Naive B cell (primary cell): ENCODE measurements at places on chromosomes 1 and 21.
A peak's percentile ranks its signal among the peaks of the same experiment; 100 is the strongest.

DNA sequence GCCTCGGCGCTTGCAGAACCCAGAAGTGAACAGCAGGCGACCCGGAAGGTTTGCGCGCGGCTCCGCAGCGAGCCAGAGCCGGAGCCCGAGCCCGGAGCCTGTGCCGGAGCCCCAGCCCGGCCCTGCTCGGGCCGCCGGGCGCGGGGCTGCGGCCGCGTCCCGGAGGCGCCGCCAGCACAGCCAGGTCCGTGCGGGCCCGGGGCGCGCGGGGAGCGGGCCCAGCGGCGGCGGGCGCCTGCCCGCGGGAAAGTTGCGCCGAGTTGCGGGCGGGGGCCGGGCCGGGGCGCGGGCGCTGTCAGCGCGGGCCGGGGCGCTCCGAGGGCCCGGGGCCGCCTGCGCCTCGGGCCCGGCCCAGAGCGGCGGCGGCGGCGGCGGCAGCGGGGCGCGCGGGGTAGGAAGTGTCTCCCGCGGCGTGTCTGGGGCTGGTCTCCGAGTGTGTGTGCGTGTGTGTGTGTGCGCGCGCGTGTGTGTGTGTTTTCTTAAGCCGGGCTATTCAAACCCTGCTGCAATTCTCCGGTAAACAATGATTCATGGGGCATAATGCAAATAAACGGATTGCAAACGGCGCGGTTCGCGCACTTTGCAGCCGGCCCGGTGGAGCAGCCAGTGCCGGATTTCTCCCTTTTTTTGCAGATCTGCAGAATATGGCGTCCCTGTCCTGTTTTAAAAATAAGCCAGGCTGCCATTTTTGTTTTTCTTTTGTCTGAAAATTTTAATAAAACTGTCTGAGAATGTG is at the start of gene ZNF362:
Gene ZNF362, plus strand, starts transcription at position 22 of the 736 bp plus-strand sequence. CDS start 14,083 bp downstream, outside the sequence.
- H3K27me3 ChIP-seq = peaks cover 1% of the 10 kb centered on the region
- no peaks in the 10 kb centered on the region for H3K36me3 ChIP-seq
- DNase-seq = peak; percentile 61
- H3K4me3 ChIP-seq = peak within 1 kb of the TSS; percentile 96
- H3K4me1 ChIP-seq = peaks cover 52% of the 10 kb centered on the region
- peak within 1 kb of the TSS; percentile 90 for H3K27ac ChIP-seq

GRCh38 chr1:5916572-5917280 is 75.5 kb downstream of the NPHP4 start:
- no peaks in the 10 kb centered on the region for H3K36me3 ChIP-seq
- no peak overlapping the region for H3K4me3 ChIP-seq
- no peak overlapping the region for H3K27ac ChIP-seq

DNA sequence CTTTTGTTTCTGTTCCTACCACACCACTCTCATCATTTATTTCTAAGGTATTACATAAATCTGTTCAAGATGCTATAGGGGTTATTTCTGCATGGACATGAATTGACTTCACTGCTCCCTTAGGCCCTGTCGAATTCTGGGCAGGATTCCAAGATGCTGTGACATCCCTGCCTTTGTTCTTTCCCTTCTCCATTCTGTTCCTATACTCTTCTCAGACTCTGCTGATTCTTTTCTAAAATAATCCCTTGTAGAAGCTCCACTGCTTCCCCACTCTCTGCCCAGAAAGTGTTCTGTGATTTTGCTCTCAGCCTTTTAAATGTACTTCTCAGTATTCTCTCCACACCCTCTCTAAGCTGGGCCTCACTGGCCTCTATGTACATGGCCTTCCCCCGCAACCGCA is 99.2 kb downstream of the PHTF1 start:
- DNase-seq = no peak
- H3K4me1 ChIP-seq = no peaks in the 10 kb centered on the region
- H3K27me3 ChIP-seq = no peaks in the 10 kb centered on the region
- no peaks in the 10 kb centered on the region for H3K36me3 ChIP-seq

DNA sequence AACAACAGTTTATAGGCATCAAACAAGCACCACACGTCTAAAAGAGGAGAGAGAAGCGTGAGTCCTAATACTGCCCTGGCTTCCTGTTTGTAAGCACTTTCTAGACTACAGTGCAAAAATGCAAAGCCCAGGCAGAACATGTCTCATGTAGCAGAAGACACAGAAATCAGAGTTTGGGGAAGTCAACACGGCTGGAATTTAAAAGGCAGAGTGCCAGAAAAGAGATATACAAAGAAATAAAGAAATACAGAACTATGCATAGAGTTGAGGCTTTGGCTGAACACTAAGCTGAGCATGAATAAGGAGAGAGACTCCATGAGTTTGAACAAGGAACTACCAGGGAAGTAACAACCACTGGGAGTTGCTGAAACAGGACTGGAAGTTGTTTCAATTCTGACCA is 566.6 kb upstream of the NR5A2 start:
- no peaks in the 10 kb centered on the region for H3K27me3 ChIP-seq
- no peak overlapping the region for H3K4me3 ChIP-seq
- peaks cover 7% of the 10 kb centered on the region for H3K36me3 ChIP-seq
- peak overlapping the region; percentile 76 for H3K27ac ChIP-seq
- peak; percentile 8 for DNase-seq
- peaks cover 19% of the 10 kb centered on the region for H3K4me1 ChIP-seq
